ENCODE measurements at places on chromosomes 2 and 18.

DNA sequence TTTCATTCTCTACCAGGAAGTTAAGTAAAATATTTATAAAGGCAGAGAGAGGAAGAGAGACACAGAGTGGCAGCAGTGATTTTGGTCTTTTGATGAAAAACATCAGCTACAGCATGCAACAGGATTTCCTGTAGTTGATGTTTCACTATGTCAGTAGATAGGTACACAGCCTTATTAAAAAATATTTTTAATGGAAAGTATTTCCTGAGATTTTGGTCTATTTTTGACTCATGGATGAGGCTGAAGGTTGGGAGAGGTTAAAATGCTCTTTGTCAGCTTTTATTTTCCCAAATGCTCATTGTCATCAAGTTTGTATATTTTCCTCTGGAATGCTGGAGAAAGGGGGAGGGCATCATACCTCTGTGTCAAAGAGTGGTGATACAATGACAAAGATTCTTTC, 1112.5 kb downstream of the CBLN2 start:
- no peak for DNase-seq

DNA sequence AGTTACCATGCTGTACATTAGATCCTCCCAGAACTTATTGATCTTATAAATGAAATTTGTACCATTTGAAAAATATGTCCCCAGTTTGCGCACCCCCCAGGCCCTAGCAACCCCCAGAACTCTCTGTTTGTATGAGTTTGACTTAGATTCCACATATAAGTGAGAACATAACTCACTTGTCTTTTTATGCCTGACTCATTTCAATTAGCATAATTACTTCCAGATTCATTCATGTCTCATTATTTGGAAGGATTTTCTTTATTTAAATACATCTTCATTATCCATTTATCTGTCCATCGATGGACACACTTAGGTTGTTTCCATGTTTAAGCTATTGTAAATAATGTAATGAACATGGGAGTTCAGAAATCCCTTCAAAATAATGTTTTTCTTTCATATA, 705.9 kb downstream of the CCDC85A start:
- DNase-seq = no peak

GRCh38 chr18:35497027-35497369, 762 bp downstream of the INO80C start:
- no peak for DNase-seq

DNA sequence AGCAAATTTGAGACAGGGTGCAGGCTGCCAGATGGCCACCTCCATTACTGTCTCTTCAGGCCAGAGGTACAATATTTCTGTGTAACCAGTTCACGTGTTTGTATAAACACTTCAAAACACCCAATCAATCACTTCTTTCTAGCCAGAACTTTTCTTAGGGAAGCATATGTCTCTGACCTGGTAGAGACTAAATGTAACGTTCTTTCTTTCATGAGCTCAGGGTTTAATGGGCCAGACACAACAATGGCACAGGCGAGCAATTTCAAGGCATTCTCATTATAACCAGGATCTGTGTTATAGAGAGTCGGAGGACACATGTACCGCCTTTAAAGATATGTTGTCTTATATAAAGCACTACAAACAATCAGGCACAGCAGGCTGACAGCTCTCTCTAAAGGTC, 1846.4 kb upstream of the PIK3C3 start:
- no peak for DNase-seq

GRCh38 chr2:150554046-150554445, 66.6 kb upstream of the RND3 start:
- DNase-seq = no peak

DNA sequence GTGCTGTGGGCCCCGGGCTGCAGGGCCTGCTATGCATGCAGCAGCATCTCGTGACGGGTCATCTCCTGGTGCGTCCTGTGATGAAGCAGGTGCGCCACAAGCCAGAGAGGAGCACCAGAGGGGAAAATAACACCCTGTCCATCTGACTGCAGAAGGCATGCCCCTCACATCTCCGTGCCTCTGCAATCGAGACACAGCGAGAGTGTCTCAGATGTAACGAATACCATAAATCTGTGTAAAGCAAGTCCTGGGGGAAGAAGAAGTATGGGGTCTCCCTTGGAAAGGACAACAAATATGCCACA, 137.5 kb downstream of the PTGR3 start:
- DNase-seq = no peak

DNA sequence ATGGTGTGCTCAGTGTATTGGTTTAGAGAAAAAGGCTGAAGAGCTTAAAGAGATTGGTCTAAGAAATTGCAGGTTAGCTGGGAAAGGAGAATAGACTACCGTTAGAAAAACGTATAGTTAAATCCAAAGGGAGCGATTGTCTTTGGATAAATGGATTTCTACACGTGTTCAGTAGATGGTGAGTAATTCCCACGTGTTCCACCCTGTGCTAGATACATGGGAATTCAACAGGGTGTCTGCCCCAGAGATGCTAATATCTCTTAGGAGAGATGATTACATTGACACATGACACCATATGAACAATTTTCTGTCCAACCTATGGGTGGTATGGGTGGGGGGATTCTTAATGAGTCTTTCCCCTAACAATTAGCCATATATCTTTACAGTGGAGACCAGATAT, 99.8 kb downstream of the TDRD15 start:
- DNase-seq = no peak

Data from dorsolateral prefrontal cortex (tissue), 122 donors.